ENCODE measurements at places on chromosomes 1 and 21. TPM values are rescaled to one million over a fixed set of nuclear protein-coding genes. Genes with fewer than 3 reads are reported as not detected.

Gene DMBX1
- not detected for total RNA-seq

Gene FAM151A
- total RNA-seq = 0.85 TPM

Gene HES3
- total RNA-seq = not detected

Gene NTMT2
- total RNA-seq = not detected

Gene WNT9A
- 0.79 TPM for total RNA-seq

Gene CR2
- total RNA-seq = not detected

Gene KPNA6
- 86.6 TPM for total RNA-seq

Gene ILF2
- total RNA-seq = 103 TPM

Gene NMNAT2
- 0.35 TPM for total RNA-seq

DNA sequence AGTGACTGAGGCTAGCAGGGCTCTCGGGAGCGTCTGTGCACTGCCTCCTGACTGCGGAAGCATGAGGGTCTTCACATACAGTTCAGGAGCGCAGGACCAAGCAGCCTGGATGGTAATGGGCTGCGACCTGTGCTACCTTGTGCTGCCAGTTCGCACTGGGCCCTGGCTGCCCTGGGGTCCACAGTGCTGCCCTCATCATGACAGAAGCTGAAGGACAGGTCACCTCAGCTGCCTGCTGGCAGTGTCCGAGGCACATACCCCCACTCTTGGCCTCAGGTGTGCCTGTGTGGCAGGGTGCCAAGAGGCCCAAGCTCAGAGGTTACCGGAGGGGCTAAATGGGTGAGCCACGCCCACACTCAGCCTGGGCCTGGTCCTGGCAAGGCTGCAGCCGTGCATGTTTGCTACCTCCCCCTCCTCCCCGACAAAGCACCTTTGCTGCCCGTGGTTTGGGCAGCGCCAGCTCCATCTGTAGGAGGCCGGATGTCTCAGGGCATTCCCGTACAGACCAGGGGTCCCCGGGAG lies 4.4 kb downstream of the JMJD4 start:
- DNase-seq = peak; percentile 23

DNA sequence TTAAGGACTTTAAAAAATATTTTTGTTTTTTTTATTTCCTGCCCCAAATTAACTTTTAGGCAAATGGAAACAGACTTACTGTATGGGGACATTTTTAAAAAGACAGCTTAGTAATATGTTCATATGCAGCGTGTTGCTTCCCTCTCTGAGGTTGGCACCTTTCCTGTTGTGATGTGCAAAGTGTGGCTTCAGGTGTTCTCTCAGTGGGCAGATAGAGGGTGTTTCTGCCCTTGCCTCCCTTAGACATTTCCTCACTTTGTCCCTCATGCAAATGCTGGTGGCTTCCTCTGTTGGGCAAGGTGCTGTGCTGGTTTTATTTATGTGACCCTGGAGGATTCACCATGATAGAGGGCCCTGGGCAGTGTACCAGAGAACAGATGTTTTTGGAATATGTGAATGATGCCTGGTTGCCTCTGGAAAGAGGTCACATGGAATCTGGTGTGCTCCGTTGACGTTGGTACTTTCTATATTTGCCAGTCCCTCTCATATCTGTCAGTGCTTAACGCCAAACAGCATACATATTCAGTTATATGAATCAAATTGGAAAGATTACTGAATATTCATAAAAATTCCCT lies 123.5 kb downstream of the PATJ start:
- DNase-seq = no peak

DNA sequence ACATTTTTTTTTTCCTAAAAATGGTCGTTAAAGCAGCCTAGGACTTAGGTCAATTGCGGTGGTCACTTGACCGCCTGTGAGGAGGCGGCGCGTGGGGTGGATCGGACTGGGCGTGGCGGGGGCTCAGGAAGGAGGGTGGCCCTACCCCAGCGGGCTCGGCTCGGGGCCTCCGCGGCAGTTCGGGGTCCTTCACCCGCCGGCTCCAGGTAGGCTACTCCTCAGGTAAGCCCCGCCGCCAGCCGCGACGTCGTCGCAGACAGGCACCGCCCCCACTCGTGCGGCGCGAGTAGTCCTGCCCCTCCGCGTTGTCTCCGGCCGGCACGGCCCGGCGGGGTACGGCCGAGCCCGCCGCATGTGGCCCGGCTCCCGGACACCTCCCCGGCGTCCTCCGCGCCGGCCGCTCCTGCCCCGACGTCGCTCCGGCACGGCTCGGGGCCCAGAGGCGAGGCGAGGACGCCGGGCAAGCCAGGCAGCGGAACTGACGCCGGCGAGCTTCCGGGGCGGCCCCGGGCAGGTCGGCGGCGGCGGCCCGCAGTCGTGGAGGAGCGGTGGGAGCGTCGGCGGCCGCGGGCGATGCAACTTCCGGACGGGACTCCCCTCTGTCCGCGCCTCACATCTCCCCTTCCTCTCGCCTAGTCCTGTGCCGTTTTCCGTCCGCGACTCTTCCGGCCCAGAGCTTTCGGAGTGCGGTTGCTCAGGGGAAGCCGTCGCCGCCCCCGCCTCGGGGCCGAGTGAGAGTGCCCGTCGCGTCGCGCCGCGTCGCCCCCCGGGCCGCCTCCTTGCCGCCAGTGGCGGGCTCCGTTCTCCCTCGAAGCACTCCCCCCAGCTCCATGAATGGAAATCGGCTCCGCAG lies at the start of gene AGO3:
Gene AGO3, plus strand, starts transcription at position 513 of the 853 bp plus-strand sequence. Its CDS starts 322 bp downstream, at position 835.
- DNase-seq = peak; percentile 83

GRCh38 chr1:62906428-62906886 lies 122.5 kb downstream of the ATG4C start:
- DNase-seq = no peak

DNA sequence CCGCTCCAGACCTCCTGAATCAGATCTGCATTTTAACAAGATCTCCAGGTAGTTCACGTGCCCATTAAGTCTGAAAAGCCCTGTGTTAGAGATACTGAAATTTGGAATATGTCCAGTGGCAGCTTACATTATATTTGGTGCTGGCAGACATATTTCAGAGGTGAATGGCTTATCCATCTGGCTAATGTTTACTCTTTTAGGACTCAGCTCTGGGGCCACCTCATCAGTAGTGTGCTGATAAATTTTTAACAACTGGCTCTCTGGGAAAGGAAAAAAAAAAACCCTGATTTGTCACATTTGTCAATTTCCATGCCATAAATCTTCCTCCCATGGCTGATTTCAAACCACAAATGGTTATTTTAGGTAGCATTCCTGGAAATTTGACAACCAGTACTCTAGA lies 25.3 kb upstream of the SYT6 start:
- DNase-seq = no peak

DNA sequence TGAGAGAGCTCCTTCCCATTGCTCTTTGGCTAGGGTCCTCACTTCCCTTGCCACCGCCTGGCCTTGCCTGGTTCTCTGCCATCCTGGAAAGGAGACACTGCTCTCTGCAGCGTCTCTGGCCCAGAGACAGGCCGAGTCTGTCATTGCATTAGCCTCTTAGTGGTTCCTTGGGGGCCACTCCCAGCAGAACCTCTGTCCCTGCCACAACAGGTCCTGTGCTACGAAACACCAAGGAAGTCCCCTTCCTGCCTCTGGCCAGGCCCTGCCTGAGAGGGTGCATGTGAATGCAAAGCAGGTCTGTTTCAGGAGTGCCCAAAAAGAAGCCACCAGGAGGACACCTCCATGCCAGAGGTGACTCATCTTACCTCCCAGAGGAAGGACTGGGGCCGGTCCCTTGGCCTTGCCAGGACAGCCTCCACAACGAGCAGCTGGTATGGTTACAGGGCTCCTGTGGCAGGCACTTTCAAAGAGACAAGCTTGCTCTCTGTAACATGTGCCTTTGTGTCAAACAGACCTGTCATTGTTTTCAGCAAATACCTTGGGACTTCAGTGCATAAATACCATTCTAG lies 59.6 kb downstream of the VPS26C start:
- peak; percentile 69 for DNase-seq

DNA sequence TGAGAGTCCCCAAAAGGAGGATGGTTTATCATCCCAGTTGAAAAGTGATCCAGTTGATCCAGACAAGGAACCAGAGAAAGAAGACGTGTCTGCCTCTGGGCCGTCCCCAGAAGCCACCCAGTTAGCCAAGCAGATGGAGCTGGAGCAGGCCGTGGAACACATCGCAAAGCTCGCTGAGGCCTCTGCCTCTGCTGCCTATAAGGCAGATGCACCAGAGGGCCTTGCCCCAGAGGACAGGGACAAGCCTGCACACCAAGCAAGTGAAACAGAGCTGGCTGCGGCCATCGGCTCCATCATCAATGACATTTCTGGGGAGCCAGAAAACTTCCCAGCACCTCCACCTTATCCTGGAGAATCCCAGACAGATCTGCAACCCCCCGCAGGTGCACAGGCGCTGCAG lies 43.3 kb downstream of the ZBTB17 start:
- DNase-seq = no peak

GRCh38 chr1:111441573-111442192 lies 7.4 kb downstream of the WDR77 start:
- DNase-seq = no peak

- DNase-seq = no peak
Observed at GRCh38 chr21:46217511-46218196, 10.9 kb downstream of the LSS start.

DNA sequence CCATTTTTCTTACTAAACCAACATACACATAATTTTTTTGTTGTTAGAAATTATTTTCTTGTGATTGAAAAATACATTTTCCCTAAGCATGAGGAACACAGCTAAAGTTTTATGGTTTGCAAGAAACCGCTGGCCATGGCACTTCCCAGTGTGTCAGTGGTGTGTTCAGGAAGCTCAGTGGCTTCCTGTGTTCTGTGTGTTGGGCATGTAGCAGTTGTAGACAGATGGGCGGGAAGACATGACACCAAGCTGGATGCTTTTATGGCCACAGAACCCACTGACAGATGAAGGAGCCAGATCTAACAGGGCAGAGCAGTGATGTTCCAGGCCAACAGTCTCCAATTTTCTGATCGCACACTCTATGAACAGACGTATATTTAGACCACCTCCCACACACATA lies 119.8 kb downstream of the GALNT2 start:
- no peak for DNase-seq

DNA sequence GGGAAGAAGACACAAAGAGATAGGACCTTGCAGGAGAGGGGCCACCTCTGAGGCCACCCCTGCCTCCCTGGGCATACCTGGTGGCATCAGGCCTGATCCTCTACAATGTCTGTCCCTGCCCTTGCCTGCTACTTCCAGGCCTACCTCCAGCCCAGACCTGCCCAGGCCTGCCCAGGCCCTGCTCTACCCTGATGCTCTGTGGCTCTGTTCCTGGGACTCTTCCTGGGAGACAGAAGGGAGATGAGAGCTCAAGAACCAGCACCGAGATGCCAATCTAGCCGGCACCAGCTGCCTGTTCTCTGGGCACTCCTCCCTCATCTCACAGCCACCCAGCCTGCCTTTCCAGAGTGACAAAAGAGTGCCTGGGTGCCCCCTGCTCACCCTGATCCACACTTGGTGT lies 2.7 kb downstream of the CELF3 start:
- no peak for DNase-seq

DNA sequence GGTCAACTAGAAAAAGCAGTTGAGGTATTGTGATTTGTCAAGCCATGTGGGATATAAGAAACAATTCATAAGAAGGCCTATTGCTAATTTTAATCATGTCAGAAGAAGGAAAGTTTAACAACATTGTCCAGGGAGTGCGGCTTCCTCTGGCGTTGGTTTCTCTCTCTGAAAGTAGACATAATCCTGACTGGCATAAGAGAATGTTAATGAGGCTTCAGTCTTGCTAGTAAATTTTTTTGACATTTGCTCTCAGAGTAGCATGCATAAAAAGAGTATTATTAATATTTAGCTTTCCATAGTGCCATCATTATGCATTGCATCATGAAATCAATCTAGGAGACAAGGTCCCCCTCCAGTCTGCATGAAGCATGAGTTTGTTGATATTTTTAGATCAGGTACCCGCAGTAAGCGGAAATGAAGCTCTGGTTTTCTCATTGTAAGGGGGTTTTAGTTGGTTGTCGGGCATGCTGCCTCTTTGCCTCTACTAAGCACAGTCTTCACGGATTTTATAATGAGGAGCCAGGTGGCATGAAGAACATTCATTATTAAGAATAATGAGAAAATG lies 12.8 kb upstream of the PRDM2 start:
- no peak for DNase-seq

- DNase-seq = no peak
Observed at GRCh38 chr1:204278958-204279357, 65.2 kb upstream of the GOLT1A start.

GRCh38 chr1:31666263-31666963 lies 21.7 kb upstream of the PEF1 start:
- no peak for DNase-seq

- no peak for DNase-seq
Observed at GRCh38 chr1:189821833-189822232, 655.8 kb downstream of the BRINP3 start.

DNA sequence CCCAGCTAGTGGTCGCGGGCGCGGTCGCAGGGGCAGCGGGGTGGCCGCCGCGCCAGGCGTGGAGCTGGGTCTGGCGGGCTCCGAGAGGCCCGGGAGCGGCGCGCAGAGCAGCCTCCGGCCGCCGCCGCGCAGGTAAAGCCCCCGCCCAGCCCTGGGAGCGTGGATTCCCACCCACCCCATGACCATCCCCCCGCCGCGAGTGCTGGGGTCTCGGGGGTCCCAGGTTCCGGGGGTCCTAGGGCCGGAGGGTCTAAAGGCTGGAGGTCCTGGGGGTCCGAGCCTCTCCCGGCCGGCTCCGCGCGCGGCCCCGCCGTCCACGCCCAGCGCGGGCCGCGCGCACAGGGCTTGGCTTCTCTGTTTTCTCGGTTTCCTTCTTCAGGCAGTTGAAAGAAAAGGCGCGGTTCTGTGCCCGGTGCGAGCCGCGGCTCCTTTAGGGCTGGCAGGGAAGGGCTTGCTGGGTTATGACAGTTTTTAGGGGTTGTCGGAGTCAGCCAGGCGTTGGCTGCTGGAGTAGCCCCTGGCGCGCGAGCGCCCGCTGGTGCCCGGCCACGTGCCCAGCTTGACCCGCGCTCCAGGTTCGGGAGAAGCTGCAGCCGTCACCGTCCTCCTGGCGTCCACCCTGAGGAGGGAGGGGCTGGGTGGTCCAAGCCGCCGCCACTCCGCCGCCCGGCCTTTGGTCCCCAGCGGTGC lies 359 bp downstream of the LRRC3 start:
- peak; percentile 55 for DNase-seq

GRCh38 chr1:58983633-58984245 lies 199.9 kb upstream of the JUN start:
- DNase-seq = no peak

- peak; percentile 53 for DNase-seq
Observed at GRCh38 chr1:112957133-112957812, 1.3 kb upstream of the SLC16A1 start.

- no peak for DNase-seq
Observed at GRCh38 chr1:197841883-197842553, 60.4 kb upstream of the C1orf53 start.

DNA sequence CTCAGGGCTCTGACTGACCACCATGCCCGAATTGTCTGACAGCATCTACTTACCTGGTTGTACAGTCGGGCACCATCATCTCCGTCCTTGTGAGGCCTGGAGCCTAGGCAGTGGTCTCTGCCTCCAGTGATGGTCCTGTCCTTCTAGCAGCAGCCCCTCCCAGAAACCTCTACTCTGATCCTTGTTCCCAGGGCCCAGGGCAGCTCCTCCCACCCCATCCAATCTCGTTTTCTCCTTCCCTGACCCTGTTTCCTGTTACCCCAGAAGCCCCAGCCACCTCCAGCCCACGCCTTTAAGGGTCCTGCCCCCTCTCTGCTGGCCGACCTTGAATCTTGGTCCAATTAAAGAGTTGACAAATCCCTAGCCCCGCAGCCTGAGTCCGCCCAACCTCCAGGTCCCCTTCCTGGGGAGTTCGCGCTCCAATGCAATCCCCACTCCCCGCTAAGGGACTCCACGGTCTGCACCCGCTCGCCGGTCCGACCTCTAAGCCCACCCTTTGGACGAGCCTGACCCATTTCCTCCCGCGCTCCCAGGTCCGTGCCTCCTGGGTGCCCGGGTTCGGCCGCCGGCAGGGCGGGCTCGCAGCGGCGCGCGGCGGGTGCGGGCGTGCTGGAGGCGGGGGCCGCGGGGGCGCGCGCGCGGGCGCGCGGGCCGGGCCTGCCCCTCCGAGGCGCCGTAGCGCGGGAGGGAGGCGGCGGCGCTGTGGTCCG lies at the start of gene B4GALT2:
Gene B4GALT2, plus strand, starts transcription at position 660 of the 710 bp plus-strand sequence. CDS start 1,951 bp downstream, outside the sequence.
- no peak for DNase-seq

Measured in adrenal gland (tissue), 19 donors.